ENCODE measurements at places on chromosomes 3 and 15.

DNA sequence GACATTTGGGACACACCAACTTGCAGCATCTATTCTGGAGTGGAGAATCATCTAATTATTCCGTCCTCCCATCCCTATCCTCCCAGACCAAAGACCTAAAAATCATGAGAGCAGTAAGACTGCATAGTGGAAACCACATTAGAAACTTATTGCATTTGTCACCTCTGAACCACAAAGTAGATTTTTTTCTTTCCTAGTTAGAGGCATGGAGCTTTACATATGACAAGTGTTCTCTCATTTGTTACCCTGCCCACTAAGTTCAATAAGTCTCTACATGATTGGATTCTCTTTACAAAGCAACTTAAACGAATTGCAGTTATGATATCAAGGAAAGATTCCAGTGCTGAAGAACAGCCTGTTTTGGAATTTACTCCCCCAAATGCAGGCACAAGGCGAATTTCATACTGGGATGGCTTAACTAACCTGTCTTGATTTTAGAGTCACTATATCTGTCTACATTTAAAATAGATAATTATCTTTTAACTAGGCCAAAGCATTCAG lies 42.3 kb upstream of the LRRFIP2 start:
- no peak for DNase-seq

DNA sequence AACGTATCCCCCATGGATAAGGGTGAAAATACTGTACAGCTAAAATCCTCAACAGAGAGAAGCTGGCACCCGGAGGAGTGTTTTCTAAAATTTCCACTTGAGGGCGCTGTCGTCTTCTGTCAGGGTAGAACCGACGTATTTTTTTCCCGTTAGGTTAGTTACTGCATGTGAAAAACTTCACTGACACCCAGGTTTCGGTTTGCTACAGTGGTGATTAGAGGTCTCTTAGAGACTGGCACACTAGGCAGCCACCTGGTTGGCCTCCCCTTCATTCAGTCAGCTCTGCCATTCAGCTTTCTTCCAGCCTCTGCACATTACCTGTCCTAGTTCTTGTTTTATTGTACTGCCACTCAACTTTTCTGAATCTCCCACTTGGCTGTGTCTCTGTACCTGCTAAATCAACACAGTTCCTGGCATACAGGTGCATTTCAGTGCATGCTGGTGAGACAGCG lies 18.4 kb downstream of the CCK start:
- DNase-seq, result peak; percentile 35

DNA sequence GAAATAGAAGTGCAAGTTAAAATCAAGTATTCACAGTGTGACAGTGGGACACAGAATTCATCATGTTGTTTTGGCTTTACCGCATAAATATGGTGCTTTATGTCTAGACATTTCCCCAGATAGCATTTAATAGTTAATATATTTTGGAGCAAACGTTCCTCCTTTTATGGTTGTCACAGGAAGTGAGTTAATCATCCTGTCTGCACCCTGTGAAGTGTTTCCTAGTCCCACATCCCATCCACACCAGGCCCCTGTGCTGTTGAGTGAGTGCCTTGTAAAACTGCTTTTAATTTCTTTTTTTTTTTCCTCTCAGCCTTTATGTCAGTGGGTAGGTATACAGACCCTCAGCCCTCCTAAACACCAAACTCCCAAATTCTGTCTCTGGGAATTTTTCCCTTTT lies 393.7 kb downstream of the FEZF2 start:
- no peak for DNase-seq

- no peak for DNase-seq
These were observed 217.3 kb downstream of the SUCLG2 start for GRCh38 chr3:67437090-67437489.

DNA sequence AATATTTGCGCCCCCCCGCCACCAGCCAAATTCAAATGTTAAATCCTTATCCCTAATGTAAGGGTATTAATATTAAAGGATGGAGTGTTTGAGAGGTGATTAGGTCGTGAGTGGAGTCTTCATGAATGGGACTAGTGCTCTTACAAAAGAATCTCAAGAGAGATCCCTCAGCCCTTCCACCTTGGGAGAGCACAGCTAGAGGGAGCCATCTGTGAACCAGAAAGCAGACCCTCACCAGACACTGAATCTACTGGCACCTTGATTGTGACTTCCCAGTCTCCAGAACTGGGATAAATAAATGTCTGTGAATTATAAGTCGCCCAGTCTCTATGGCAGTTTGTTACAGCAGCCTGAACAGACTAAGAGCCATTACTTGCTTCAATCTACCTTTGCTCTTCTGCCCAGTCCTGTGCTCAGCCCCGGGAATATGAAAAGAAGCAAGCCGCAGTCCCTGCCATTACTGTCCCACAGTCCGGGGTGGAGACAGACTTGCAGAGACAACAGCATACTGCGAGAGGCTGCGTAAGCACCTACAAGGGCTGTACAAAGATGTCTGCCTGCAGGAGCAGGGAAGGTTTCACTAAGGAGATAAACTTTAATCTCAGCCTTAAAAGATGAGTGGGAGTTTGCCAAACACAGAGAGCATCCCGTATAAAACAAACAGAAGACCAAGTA lies 110.7 kb upstream of the TMCO5A start:
- no peak for DNase-seq

DNA sequence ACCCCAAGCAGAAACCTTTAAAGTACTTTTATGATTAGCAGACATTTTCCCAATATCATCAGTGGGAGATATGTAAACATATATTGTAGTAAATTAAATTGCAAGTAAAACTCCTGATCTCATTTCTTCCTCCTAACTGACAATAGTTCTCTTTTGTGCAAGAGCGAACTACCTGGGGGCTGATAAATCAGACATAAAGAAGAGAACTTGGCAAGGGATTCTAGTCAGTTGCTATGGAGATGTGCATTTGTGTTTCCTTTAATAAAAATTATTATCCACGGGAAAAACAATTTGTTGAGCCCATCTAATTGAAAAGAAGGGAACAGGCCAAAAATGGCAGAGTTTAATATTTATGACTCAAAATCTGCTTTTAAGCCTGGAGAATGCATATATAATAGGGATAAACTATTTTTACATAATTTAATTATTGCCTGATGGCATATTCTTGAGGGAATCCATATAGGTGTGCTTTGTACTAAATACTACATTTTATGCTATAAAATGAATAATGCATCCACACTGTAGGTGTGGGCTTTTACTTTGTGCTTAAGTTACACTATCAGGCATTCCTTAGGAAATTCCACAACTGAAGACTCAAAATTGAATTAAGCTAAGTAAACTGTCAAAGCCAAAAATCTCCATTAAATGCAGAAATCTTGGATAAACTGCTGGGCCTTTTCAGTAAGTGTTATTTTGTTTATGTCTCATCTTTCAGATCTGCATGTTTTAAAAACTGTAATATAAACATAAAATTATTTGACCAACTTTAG lies 258.1 kb downstream of the ERC2 start:
- no peak for DNase-seq
